Pons (tissue), 1 donor: ENCODE measurements at places on chromosomes 4 and X.

GRCh38 chrX:103376979-103377324 is 614 bp downstream of the BEX3 start:
- DNase-seq = no peak

GRCh38 chrX:9724711-9725110 is 40.9 kb downstream of the GPR143 start:
- no peak for DNase-seq

DNA sequence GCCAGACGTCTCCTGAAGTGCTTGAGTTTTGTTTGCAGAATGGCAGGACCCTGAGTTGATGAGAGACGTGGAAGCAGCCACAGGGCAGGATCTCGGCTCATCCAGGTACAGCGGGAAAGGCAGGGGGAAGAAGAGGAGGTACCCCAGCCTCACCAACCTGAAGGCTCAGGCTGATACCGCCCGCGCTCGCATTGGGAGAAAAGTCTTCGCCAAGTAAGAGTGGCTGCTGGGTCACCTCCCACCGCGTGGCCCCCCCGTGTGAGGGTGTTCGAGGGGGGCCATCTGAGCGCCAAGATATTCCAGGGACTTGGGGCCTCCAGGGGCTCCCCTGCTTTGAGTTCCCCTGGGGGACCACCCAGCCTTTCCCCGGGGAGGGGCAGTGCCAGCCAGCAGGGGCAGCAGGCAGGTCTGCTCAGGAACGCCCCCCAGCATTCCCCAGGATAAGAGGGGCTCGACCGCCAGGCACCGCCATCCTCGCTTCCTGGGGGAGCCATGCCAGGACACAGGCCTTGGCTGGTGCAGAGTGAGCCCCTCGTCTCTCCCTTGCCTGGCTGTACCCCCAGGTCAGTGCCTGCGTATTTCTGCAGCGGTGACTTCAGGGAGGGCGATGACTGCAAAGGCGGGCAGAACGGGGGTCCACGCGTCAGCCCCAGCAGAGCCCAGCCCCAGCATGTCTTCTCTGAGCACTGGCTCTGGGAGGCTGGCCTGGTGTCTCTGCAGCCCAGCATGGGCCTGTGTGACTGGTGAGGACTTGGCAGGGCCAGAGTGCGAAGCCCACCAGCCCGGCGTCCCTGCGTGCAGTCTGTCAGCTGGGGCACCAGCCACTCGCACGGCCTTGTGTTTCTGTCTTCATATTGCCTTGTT is 22.3 kb downstream of the NKX1-1 start:
- DNase-seq = no peak

DNA sequence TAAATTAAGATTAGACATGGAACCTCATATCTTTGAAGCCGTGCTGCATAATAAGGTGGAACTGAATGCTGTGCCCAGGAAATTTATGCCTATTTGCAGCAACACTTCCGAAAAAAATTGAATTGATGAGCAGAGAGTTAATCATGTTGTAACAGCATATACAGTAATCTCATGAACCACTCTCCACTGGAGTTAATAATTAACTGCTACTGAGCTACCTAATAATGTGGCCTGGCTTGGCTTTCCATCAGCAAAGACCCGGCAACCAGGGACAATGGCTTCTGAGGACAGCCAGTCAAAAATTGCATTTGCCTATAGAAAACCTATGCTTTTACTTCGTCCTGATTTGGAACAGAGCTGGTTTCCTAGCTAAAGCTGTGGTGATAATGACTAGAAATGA is 63.8 kb upstream of the GATB start:
- DNase-seq = no peak

DNA sequence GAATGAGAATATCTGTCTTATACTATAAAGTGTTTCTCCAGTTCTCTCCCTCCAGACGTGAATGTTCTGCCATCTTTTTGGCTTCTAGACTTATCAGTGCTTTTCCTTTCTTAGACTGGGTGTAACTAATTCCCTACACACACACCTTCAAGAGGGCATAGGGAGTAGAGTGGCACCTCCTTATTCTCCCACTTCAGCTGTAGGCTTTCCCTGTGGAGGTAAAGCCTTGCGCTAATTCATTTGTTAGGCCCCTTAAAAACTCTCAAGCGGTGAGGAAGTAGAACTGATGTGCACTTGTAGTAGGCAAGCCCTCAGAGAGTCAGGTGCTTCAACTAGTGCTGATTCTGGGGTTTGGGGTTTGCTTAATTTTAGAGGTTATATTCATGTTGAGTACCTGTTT is 10.0 kb downstream of the KLHL2 start:
- DNase-seq = no peak

GRCh38 chr4:139454111-139455045 is at the start of gene RAB33B:
RAB33B (plus strand) TSS chr4:139454121; CDS start chr4:139454196, 75 bp downstream.
- peak; percentile 41 for DNase-seq

DNA sequence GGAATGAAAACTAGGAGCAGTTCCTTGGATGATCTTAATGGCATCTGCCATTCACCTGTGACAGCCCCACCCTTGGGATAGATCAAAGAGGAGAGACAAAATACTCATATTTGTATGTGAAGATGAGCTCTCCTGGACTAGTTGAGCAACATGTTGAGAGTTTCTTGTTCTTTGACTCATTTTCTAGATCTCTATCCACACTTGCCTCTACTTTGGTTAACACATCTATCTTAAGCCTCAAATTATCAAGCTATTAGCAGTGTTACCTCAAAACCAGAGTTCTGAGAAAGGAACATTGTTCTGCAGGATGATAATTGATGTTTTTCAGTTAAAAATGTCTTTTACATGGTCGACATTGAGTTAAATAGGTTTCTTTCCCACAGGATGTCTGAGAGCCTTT is 94.2 kb upstream of the TEX13D start:
- no peak for DNase-seq

- no peak for DNase-seq
Observed at GRCh38 chr4:137775701-137776100, 243.4 kb upstream of the PCDH18 start.

- DNase-seq = no peak
Observed at GRCh38 chrX:101040197-101040596, 11.7 kb downstream of the TRMT2B start.

DNA sequence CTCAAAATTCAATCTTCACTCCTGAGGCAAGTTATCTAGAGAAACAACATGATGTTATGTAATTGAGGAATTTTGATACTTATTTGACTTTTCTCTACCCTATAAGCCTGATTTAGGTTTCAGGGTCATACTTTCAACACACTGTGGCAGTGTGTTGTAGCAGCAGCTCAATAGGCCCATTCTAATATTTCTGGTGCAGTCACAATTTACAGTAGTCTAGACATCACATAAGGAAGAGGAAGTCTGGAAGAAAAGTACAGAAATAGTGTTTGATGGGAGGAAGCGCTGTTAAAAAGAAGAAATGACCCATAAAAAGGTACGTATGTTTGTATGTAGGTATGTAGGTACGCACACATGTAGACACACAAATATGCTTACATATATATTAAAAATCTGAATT is 194.3 kb downstream of the ARHGAP24 start:
- DNase-seq = peak; percentile 86

- DNase-seq = no peak
Observed at GRCh38 chr4:72977936-72978485, 91.5 kb downstream of the COX18 start.
